Activated naive CD4-positive, alpha-beta T cell (primary cell): ENCODE measurements at places on chromosomes 13 and 19.

GRCh38 chr19:1626417-1627010 is 21.3 kb upstream of the UQCR11 start:
- no peak for DNase-seq

DNA sequence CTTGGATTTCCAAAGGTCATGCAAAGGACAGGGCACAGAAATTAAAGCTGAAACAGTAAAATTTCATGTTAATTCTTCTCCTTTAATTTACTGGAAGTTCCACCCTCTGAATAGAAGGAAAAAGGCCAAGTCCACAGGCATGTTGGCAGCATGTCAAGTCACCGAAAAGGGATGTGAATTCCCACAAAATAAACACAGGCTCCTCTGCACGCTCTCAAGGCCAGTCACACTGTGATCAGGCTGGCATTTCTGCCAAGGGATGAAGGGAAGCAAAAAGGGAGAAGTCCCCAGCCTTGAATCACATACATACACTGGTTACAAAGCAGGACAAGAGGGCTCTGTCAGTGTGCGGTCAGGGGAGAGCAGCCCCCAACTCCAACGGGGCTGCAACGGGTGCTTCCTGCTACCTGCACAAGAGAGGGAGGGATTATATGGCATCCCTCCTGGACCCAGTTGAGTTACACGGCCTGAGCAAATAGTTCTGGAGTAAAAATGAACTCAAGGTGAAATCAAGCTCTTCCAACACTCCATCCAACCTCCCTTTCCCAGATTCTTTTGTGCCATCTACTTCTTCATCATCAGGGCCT is 6.9 kb downstream of the DCLK1 start:
- DNase-seq = no peak

- no peak for DNase-seq
Measured at GRCh38 chr19:58054901-58055874, 3.9 kb upstream of the ZNF135 start.

GRCh38 chr13:66994097-66994496 is 236.0 kb downstream of the PCDH9 start:
- no peak for DNase-seq

DNA sequence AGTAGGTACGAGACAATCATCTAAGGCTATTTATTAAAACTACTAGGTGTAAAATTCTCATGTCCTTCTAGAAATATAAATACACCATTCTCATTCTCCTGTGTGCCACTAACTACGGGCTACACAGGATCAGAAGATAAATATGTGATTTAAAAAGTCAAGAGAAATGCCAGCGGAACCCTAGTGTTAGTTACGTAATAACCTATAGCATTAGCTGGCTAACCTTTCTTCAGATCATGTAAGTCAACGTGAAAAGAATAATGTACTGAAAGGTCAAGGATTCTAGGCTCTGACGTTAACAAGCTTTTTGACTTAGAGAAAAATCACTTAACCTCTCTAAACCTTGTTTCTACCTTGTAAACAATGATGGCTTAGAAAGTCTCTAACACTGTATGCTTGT is 121.8 kb downstream of the RGCC start:
- DNase-seq = no peak

DNA sequence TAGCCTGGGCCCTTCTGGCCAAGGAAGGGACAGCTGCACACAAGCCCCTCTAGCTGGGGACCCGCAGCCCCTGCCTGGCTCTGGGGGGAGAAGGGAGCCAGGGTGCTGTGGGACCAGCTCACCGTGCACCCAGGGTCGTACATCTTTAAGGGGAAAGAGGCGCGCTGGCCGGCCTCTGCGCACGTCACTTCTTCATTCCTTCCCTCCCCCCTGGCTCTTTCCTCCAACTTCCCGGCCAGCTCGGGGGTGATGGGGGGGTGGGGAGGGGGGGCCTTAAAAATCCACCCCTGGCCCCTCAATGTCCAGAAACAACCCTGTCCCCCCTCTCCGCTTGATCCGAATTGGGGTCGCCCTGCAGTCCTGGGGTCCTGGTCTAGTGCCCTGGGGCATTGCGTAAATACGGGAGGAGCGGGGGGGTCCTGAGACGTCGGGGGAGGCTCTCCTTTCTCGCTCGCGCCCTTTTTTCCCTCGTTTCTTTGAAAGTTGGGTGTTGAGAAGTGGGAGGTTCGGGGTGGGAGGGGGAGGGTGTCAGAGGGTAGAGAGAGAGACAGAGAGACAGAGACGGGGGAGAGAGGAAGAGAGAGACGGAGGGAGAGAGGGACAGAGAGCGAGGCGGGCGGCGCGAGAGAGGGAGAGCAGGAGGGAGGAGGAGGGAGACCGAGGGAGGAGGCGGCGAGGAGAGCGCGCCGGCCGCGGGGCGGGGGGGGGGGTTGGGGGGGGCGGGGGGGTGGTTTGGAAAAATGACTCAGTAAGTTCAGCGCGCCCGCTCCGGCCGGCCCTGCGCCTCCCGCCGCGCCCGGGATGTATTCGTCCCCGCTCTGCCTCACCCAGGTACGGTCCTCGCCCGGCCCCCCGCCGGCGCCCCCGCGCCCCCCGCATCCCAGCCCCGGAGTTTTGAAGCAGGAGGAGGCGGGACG is at the start of gene NFIC:
Gene NFIC (plus strand): TSS at position 748 of the 917 bp plus-strand sequence. CDS start 54 bp downstream, at position 802.
- no peak for DNase-seq

DNA sequence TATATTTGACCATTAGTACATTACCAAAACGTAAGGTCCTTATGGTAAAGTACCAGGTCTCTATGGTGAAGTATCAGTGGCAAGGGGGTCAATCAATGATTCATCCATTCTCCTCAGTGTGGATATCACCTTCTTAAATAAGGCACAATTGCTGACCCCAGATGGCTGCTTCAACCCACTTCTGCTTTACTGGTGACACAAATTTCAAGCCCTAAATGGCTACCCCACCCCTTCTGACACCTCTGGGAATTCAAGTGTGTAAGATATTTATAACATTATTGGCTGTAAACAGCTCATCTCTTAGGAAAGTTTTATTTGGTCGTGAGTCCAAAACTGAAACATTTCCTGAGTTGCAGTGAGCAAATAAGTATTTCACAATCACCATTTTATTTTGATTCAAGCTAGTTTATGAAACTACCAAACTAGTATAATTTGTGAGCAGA is 7.9 kb upstream of the WBP4 start:
- DNase-seq = no peak

- no peak for DNase-seq
Measured at GRCh38 chr19:39996218-39996810, 546 bp upstream of the ZNF546 start.

DNA sequence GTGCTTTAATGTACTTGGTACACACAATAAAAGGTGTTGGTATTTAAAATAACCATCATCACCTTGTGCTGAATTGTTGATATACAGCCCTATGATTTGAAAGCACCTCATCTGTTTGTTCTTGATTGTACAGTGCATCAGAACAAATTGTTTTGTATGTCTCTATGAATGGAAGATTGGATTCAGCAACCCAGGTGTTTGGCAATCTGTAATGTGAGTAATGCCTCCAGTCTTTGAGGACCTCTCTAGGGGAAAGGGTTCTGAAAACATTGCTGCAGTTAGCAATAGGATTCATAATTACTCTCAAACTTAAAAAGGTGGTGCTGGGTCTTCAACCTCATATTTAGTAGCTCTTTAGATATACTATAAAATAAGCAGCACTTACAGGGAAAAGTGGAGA is 341.8 kb downstream of the OXGR1 start:
- DNase-seq = no peak
